Lower leg skin (tissue), 4 donors: ENCODE measurements at places on chromosomes 3 and 15.

- no peak for DNase-seq
Observed at GRCh38 chr15:35043373-35044095, 41.6 kb downstream of the NANOGP8 start.

DNA sequence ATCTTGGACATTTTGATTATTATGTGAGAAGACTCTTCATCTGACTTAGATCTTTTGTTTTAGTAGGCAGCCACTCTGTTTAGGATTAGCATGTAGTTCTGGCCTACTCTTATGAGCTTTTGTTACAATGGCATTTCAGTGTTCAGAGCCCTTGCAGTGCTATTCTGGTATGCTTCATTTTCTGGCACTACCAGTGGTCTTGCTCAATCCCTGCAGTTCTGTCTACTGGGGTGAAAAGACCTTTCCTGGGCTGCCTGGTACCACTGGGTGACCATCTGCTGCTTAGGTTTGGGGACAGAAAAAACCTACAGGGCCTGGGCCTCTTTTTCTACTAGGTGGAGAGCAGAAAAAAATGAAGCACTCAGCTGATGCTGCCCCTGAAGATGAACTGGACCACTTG, 42.5 kb downstream of the IL16 start:
- DNase-seq, result no peak

DNA sequence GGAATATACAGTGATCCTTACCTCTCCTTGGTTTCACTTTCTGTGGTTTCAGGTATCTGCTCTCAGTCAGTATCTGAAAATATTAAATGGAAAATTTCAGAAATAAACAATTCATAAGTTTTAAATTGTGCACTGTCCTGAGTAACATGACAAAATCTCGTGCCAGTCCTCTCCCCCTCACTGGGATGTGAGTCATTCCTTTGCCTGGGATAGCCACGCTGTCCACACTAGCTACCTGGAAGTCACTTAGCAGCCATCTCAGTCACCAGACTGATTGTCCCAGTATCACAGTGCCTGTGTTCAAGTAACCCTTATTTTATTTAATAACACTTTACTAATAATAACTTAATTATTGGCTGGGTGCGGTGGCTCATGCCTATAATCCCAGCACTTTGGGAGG, 15.3 kb upstream of the KLHL25 start:
- DNase-seq, result no peak

- no peak for DNase-seq
Observed at GRCh38 chr15:76078285-76078877, 18.6 kb downstream of the TMEM266 start.
